ENCODE measurements at places on chromosomes 1 and 21.

- DNase-seq, result no peak
Measured at GRCh38 chr1:77388661-77389060, 106.8 kb downstream of the AK5 start.

- no peak for DNase-seq
Measured at GRCh38 chr1:89809556-89809955, 11.3 kb upstream of the LRRC8D start.

GRCh38 chr21:19463966-19464365, 1060.4 kb upstream of the TMPRSS15 start:
- DNase-seq, result no peak

- no peak for DNase-seq
Measured at GRCh38 chr1:109595531-109595930, 23.9 kb downstream of the GNAT2 start.

DNA sequence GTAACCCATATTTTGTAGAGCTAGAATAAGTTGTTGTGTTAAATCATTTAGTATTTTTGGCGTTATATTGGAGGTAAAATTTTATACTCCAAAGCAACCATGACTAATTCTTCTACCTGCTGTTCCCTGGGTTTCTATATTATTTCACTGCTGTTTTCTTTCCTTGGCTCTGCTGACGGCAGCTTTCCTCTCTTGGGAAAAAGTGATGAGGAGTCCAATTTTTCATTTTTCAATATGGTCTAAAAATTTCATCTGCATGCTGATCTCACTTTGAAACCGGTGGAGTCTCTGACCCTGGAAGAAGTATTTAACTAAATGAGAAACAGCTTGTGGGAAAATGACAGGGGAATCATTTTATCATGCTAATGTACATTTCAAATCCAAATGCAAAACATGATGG, 110.2 kb downstream of the IFI44 start:
- DNase-seq, result no peak

- DNase-seq, result no peak
Measured at GRCh38 chr1:109876617-109877316, 33.9 kb upstream of the CSF1 start.

DNA sequence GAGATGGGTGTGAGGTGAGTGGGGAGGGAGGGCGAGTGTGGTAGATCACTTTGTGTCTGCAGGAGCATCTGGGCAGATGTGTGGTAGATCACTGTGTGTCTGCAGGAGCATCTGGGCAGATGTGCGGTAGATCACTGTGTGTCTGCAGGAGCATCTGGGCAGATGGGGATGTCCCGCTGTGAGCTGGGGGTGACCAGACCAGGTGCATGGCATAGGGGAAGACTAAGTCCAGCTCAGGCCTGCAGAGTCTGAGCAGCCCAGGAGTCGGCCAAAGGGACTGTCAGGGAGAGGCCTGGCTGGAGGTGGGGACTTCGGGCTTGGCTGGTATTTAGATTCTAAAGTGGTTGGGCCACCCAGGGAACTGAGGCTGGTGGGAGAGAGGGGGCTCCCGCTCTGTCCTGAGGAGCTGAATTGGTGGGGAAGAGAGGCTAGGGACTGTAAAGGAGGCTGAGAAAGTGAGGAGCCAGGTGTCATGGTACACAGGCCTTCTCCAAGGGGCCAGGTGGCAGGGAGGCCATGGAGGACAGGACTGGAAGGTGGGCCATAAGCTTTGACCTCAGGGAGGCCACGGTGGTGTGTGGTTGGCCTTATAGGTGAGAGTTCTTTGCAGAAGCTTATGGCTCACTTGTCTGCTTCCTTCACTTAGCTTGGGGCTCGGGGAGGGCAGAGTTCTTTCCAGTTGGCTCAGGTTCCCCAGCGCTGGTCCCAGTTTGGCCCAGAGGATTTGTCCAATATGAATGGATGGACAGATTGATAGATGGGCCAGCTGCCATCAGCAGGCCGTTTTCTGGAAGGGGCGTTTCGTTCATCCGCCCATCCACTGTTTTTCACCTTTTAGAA, 15.6 kb downstream of the ZNF362 start:
- DNase-seq, result no peak

GRCh38 chr1:184965944-184966860, 8.1 kb downstream of the NIBAN1 start:
- DNase-seq, result no peak

Measured in left hindlimb (tissue), 1 donor.